ENCODE measurements at places on chromosomes 3 and 15.
A peak's percentile ranks its signal among the peaks of the same experiment; 100 is the strongest.

GRCh38 chr3:13544293-13544831 is 4.6 kb upstream of the FBLN2 start:
- peak; percentile 47 for DNase-seq

DNA sequence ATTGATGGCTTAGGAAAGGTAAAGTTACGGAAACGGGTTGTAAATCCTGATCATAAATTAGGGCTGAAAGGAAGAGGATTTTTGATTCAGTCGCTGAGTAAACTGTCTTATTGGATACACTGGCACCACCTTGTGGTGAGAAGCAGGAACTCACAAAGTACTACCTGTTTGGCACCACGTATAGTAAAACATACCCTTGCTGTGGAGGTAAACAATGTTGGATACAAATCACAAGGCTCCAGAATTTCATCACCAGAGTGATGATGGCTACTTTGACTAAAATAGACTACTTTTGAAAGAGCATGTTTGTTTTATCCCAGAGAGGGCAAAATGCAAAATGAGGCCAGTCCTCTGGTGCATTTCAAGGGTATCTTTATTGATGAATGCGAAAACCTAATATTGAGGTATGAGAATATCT is 216.9 kb downstream of the IGSF11 start:
- DNase-seq: peak; percentile 45

- DNase-seq: no peak
Measured at GRCh38 chr3:46851364-46852333, 11.6 kb downstream of the MYL3 start.

DNA sequence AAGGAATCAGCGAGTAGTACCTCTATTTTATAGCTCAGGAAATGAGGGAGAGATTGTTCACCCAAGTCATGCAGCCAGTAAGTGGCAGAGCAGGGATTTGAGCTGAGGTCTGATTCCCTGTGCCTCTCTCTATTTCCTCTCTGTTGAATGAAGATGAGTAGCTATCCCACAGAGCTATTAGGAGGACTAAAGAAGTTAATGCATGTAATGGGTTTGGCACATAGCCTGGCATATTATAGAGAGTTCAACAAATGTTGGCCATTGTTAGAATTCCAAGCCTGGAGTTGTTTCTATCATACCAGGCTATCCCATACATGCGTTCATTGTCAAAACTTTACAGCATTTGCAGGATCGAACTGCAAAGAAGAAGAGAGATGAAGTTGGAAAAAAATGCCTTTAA is 21.8 kb upstream of the KLHL6 start:
- no peak for DNase-seq

DNA sequence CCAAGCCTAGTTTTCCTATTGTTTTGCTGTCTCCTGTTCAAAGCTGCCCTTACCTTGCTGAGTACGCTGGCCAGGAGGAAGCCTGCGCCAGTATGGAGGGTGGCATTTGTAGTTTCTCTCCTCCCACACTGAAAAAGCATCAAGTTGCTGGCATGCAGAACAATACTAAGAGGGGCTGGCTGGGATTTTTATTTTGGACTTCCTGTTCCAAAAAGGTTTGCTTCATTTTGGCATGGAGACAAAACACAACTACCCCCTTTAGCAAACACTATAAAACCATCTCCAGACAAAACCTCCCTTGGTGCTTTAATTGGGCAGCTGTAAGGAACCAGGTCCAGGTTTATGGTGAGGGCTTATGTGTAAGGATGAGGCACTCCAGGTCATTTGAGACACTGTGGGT is 457.6 kb downstream of the PDCD6IP start:
- no peak for DNase-seq

DNA sequence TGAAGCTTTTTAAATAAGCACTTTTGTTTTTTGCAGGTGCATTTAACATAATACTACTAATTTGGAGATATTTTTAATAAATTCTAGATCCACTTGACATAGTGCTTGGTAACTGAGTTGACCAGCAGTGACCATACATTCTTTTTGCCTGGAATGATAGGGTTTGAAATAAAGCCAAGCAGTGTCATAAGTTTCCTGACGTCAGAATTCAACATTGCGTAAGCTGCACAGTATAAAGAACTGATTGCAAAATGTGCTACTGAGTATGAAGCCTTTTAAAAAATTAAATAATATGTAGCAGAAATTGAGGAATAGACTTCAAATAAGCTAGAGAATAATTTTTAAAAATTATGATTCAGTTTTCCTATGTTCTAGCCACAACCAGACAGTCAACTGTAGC is 454.6 kb upstream of the ARPP21 start:
- DNase-seq: no peak

DNA sequence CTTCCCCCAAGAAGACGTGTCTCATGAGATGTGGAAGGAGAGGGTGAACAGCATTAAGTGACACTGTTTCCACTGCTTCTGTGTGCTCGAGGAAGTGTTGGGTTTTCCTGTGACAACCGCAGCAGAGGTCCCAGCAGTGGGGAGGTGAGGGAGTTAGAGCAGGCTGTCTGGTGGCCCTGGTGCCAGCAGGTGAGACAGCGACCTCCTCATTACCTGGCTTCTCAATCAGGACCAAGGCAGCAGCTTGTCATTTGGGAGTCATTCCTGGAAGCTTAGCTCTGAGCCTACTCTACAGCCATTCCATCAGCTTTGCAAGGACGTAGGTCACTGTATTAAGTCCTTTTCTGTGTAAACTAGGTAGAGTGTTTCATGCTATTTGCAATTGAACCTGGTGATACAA is 63.3 kb upstream of the RGMA start:
- peak; percentile 60 for DNase-seq

DNA sequence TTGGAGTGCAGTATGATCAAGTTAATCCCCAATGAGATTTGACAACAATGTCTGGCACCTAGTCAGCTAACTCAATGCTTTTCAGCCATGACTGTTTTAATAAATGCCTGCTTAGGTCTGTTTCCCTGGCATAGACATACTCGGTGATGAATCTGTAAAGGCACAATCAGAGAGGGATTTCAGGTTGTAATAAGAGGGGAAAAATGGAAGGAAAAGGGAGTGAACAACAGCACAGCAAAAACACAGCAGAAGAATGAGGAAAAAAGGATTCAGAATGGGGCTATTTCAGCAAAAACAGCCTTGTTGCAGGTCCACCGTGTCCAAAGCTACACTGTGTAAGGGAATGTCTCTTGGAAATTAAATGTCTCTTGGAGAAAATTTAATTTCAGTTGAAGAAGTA is 19.3 kb upstream of the CHD2 start:
- DNase-seq: no peak

GRCh38 chr3:52743721-52744120 is 27.0 kb downstream of the NEK4 start:
- DNase-seq: no peak

DNA sequence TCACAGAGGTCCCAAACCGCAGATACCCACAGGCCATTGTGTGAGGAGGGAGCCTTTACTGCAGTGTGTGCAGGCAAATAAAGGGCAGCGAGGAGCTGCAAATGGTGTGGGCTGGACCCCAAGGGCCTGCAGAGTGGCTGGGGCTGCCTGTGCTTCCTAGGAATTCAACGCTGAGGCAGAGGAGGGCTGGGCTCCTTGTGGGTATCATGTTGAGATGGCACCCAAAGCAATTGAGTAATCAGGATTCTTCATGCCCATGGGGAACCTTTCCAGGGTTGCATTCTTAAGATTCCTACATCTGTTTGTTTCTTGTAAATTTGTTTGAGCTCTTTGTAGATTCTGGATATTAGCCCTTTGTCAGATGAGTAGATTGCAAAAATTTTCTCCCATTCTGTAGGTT is 85.4 kb upstream of the LIPC start:
- DNase-seq: no peak

DNA sequence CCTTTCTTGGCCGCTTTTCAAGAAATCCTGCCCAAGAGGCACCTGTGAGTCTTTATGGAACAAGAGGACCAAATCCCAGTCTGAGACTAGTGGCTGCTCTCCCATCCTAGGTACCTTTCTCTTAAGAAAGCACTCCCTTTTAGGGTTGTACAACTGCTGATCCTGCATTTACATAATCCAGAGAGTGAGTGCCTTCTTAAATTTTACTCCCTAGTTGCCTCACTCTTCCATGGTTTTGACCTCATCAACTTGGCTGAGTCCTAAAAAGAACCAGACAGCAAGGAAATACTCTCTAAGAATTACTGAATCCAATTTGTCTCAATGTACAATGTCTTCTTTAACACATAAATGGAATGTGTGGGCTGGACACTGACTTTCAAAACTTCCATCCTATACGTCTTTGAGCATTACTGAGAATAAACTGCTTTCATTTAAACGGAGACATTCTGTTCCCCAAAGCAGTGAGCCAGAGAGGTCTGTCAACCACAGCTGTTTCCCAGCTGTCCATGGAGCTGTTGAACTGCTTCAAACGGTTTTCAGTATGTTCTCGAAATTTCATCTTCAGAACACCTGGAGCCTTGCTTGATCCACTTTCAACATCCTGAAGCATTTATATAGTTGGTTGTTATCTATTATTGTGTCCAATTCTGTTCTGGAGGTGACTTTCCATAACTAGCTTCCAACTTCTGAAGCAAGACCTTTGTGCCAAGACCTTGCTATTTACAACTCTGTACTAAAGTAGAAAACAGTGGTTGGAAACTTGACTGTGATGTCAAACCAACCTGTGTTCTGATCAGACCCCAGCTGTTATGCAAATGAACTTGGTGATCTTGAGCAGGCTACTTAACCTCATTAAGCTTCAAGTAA is 179.1 kb downstream of the SLC9A9 start:
- no peak for DNase-seq

DNA sequence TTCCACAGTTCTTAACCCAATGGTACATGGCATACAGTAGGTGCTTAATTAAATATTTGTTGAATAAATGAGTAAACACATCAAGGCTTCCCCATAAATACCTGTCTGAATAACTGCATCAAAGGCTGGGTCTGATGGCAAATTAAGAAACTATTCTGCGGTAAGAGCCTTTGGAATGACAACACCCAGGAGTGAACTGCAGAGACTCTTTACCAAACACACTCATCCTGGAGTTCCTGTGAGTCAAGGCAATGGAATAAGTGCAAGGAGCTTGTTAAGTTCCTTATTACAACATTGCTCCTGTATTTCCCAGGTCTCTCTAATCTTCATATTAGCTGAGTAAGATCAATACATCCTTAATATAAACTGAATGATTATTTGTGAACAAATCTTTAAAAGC is 119.9 kb upstream of the STT3B start:
- no peak for DNase-seq

GRCh38 chr3:171309906-171310359 is 150.3 kb downstream of the TNIK start:
- DNase-seq: no peak

DNA sequence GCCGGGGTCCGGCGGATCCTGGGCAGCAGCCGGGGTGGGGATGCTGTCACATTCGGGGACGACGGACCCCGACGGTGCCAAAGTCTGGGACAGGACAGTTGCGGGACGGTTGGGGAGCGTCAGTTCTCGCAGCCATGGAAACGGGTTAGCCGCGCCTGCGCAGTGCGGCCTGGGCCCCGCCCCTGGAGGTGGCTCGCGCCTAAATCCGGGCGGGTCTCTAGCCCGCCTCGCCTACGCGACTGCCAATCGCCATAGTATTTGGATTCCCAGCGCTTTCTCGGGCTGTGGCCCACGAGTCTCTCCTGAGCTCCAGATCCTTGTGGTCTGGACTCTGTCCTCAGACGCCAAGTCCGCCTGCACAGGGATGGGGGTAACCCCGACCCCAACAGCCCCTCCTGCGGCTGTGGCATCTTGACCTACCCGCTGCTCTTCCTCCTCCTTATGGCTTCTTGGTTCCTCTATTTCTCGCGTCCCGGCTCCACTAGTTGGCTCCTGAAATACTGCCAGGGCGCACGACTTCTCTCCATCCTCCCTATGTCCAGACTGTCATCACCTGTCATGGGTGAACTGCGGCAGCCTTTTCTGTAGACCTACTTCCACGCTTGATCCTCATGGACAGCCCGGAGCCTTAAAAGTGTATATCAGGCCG is at the start of gene ZMYND10:
Gene ZMYND10 (minus strand): TSS at position 147 of the 649 bp plus-strand sequence. CDS start 153 bp downstream, outside the sequence.
- peak; percentile 77 for DNase-seq

GRCh38 chr15:62647202-62647842 is 395.2 kb upstream of the TPM1 start:
- DNase-seq: peak; percentile 33

- no peak for DNase-seq
Measured at GRCh38 chr3:27657871-27658270, 64.3 kb downstream of the EOMES start.

DNA sequence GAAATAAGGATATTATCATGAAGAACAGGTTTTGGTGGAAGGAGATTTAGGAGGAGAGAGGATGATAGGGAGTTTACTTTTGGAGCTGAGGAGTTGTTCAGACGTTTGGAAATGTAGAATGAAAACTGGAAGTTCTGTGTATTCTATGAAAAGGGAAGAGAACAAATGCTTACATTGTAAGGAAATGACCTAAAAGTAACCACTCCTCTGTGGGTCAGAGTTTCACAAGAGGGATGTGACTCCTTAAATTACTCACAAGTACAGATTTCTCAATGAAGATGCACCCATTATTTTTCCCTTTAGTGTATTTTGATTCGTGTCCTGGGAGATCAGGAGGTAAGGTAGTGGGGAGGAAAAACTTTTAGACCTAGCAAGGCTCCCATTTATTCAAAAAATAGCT is 4.0 kb downstream of the RNF13 start:
- no peak for DNase-seq

DNA sequence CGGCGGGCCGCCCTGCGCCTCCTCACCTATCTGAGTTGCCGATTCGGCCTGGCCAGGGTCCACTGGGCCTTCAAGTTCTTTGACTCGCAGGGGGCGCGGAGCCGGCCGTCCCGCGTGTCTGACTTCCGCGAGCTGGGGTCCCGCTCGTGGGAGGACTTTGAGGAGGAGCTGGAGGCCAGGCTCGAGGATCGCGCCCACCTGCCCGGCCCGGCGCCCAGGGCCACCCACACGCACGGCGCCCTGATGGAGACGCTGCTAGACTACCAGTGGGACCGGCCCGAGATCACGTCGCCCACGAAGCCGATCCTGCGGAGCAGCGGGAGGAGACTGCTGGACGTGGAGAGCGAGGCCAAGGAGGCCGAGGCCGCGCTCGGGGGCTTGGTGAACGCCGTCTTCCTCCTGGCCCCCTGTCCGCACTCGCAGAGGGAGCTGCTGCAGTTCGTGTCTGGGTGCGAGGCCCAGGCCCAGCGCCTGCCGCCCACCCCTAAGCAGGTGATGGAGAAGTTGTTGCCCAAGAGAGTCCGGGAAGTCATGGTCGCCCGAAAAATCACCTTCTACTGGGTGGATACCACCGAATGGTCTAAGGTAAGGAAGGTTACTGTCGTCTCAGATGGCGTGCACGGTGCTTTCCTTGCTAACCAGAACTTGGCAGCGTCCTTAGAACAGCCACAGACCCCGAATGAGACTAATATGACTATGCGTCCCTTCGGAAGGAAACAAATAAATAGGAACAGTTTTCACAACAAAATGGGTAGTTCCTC is 567 bp downstream of the TICRR start:
- no peak for DNase-seq

DNA sequence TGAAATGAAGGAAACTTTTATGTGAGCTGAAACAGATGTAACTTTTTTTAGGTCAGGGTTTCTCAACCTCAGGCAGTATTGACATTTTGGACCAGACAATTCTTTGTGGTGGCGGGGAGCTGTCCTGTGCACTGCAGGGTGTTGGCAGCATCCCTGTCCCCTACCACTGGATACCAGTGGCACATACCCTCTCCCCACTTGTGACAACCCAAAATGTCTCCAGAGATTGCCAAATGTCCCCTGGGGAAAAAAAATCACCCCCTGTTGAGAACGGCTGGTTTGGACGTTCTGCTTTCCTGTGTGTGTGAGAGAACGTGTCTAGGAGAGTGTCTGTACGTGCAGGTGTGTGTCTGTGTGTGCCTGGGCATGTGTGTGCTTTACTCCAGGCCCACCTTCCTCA is 30.7 kb upstream of the GRIP2 start:
- DNase-seq: no peak

Measured in CD4-positive, alpha-beta T cell treated with Interleukin-4 for 1 hour (primary cell).